Cerebellar nuclear complex (tissue), 1 donor: ENCODE measurements at places on chromosomes 11 and 22.

GRCh38 chr11:33669598-33670249 is 30.9 kb downstream of the C11orf91 start:
- no peak for DNase-seq

DNA sequence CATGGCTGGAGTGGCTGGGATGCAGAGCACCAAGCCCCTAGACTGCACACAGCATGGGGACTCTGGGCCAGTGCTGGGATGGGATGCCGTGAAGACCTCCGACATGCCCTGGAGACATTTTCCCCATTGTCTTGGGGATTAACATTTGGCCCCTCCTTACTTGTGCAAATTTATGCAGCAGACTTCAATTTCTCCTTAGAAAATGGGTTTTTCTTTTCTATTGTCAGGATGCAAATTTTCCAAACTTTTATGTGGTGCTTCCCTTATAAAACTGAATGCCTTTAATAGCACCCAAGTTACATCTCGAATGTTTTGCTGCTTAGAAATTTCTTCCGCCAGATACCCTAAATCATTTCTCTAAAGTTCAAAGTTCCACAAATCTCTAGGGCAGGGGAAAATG is 29.2 kb downstream of the RSF1 start:
- no peak for DNase-seq

DNA sequence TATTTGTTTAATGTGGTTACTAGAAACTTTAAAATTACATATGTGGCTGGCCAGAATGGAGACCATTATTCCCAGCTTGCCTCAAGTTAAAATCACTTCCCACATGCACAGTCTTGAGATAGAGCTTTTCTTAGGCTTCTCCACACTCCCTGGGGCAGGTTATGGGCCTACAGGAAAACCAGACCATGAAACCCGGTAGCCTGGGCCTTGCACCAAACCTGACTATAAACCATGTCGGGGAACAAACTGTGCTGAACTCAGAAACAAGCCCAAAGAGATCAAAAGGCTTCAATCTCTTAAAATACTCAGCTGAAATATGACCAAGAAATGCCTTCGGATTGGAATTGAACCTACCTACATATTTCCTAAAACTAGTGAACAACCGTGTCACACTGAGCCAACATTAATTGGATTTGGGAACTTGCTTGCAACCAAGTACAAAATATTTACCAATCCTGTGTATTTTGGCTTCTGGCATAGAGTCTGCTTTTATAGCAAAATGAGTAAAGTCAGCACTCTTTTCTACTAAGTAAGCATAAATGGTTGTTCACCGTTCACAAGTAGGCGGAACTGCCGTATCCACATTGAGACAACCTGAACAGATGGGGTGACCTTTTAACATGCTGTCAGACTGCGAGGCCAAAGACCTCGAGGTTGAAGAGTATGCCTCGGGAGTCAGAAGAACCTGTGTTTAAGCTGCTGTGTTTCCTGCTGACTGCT is 199.5 kb downstream of the FAM76B start:
- no peak for DNase-seq

GRCh38 chr11:134596404-134596803 is 184.4 kb upstream of the B3GAT1 start:
- DNase-seq, result no peak

DNA sequence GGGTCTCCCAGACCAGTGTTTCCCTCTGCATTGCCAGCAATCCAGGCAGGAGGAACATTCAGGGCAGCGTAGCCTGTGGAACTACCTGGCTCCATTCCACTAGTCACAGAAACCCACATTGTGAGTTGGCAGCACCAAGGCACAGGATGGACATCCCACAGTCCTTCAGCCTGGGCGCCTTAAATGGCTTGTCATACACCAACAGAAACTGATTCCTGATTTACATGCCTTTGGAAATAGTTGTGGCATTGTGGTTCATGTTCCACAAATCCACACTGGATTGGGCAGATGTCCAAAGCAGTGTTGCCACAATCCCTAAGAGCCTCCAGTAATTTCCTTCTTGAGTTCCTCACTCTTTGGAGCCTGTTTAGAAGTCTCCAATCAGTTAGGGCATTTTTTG is 225.6 kb downstream of the BLID start:
- no peak for DNase-seq

GRCh38 chr11:17353821-17354600 is 2.4 kb downstream of the NCR3LG1 start:
- no peak for DNase-seq

DNA sequence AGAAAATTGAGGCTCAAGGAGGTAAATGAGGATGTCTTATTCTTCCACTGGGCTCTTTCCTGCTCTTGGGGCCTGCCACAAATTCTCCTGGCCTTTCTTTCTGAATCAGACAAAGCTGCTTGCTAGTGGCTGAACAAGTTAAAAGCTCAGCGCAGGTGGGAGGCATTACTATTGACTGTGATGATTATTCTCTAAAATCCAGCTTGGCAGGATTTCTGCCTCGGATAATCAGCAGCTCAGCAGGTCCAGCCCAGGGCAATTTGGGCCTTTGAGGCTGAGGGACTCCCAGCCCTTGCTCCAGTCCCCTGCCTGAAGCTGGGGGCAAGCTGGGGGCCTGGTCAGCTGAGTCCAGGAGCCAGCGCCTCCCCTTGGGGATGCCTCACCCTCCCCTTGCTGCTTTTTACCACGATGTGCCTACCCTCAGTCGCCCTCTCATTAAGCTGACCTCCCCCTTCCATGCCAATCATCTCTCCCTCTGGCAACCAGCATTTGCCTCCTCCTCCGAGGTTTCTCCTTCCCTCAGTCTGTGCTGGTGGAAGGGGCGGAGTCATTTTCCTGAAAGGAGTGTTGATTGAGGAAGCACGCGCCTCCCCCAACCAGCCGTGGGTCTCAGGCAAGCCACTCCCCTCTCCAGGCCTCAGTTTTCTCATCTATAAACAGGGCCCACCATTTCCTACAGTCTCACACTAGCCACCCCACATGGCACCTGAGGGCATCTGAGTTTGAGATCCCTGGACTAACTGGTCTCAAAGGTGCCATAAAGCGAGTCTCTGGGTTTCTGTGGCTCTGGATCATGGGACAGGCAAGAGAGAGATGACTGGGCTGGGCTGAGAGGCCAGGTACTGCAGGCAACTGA is 60.6 kb upstream of the PRDM11 start:
- no peak for DNase-seq

DNA sequence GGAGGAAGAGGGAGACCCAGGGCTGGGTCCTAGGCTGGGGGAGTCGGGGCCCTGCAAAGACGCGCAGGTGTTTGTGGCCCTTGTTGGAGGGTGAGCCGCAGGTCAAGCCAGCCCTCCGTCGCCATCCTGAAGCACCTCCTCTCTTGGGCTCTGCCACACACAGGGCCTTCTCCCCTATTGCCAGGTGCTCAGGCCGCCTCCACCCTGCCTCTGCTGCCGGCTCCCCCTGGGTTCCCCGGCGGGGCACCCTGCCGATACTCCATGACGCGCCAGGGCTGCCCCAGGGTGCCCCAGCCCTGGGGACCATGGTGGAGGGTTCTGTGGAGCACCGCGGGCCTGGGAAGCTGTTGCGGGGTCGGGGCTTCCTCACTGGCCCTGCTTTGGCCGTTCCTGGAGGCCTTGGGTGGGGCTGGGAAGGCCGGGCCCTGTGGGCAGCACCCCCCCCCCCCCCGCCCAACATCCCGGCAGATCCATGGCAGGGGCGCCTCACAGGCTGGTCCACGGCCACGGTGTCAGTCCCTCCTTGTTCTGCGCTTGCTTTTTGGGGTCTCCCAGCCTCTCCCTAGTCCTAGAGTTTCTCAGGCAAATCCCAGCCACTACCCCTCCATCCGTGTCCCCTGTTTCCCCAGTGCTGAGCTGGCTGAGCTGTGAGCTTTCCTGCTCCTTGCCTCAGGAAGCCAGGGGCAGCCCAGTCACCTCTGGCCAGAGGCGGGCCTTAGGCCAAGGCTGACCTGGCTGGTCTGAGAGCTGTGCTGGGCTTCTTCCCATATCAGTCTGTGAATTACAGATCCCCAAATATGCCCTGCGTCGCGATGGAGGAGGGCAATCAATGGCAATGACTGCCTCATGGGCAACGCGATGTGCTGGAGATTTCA is 2.3 kb upstream of the ADORA2A start:
- DNase-seq, result no peak

- no peak for DNase-seq
Observed at GRCh38 chr11:66243782-66244535, 24.5 kb upstream of the RAB1B start.

GRCh38 chr11:134313821-134314607 is 17.8 kb upstream of the GLB1L2 start:
- no peak for DNase-seq
